NCI-H2227 treated with DMSO at 0.1 percent for 48 hours (cell line): ENCODE measurements at places on chromosomes 12 and 14.

GRCh38 chr14:52220924-52221811 lies 46.3 kb upstream of the PTGDR start:
- DNase-seq: no peak

- DNase-seq: no peak
These were observed 32.0 kb downstream of the DCP1B start for GRCh38 chr12:1972260-1972659.

- DNase-seq: no peak
These were observed 12.5 kb upstream of the KRT82 start for GRCh38 chr12:52418576-52419110.

- DNase-seq: no peak
These were observed 121.2 kb upstream of the PTPRB start for GRCh38 chr12:70758494-70758845.

DNA sequence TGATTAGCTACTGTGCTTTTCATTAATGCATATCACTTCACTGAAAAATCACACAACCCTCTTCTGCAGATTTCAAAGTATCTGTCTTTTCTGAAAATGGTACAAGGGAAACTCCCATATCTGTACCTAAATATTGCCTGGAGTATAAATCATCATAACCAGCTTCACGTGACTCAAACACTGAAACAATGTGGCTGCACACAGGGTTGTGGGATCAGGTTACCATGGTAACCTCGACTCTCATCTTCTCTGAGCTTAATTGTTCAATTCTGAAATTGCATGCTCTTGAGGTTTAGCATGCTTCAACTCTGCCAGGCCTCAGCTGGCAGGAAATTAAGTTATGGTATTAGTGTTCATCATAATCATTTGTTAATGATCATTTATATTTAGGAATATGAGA lies 77.5 kb upstream of the CPSF6 start:
- peak; percentile 41 for DNase-seq

- DNase-seq: no peak
These were observed 2.7 kb upstream of the SEL1L start for GRCh38 chr14:81536241-81536771.

DNA sequence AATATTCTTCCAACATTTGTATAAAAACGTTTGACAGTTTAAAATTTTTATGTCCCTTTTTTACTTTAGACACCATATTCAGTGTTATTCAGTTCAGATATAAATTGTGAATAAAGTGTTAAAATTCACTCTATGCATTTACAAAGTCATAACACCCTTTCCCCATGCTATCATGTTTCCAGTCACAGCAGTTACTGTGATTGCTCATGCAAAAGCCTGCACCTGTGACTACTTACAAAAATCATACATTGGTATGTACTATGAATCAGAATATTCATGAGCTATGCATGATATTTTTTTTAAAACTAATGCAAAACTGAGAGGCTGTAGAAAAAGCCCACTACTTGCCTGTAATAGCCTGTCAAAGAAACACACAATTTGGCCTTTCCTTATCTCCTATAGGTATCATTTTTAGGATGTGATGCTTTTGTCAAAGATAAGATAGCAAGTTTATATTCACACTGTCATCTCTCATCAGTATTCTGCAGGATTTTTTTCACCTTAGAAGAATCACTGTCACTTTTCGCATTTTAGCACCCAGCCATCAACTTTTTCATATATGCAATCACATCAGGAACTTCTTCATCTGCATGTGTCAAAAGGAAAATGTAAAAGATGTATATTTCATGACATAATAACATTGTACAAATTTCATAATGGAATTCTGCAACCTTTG lies 443.2 kb downstream of the C12orf50 start:
- DNase-seq: no peak

DNA sequence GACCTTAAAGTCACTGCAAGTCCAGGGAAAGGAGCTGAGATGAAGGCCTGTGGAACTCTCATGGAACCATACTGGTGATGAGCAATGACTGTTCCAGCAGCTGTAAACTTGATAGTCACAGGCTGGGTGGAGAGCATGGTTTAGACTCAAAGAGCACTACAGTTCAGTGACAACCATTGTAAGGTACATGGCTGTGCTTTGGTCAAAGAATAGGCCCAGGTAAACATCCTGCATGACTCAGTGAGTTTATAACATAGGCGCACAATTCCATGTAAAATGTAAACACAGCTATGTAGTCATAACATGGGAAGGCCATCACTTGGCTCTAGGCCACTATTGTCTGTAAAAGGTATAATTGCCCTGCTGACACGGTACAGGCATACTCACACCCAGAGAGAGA lies 119.3 kb upstream of the FSCB start:
- no peak for DNase-seq

GRCh38 chr14:104698688-104699425 lies 9.4 kb downstream of the INF2 start:
- no peak for DNase-seq

DNA sequence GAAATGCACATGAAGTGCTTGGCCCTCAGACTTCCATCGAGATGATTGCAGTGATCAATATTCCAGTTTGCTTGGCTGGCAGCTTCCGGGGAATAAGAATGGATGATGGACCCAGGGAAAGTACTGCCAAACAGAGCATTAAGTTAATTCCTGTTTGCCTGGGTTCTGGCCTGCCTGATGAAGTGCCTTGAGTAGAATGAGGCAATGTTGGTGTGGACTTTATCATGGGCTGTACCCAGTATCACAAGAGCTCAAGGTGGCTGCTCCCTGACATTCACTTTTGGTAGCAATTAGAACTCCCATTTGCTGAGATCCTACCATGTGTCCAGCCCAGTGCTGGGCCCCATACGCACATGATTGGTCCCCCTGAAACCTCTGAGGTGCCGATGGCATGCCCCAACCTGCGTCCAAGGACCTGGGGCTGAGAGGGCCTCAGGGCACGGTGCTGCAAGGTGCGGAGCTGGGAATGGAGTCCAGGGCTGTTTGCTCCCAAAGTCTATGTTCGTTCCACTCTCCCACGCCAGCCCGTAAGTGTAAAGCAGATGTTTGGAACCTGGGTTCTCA lies 80.7 kb downstream of the SLC25A47 start:
- DNase-seq: no peak

- DNase-seq: no peak
These were observed 7.4 kb upstream of the MTA1 start for GRCh38 chr14:105411985-105412770.

GRCh38 chr12:79689477-79690141 lies 1.2 kb downstream of the PAWR start:
- DNase-seq: no peak

GRCh38 chr12:212715-213526 lies 1.0 kb downstream of the SLC6A12 start:
- no peak for DNase-seq

- no peak for DNase-seq
These were observed 150.3 kb upstream of the PRKD1 start for GRCh38 chr14:30077946-30078345.

DNA sequence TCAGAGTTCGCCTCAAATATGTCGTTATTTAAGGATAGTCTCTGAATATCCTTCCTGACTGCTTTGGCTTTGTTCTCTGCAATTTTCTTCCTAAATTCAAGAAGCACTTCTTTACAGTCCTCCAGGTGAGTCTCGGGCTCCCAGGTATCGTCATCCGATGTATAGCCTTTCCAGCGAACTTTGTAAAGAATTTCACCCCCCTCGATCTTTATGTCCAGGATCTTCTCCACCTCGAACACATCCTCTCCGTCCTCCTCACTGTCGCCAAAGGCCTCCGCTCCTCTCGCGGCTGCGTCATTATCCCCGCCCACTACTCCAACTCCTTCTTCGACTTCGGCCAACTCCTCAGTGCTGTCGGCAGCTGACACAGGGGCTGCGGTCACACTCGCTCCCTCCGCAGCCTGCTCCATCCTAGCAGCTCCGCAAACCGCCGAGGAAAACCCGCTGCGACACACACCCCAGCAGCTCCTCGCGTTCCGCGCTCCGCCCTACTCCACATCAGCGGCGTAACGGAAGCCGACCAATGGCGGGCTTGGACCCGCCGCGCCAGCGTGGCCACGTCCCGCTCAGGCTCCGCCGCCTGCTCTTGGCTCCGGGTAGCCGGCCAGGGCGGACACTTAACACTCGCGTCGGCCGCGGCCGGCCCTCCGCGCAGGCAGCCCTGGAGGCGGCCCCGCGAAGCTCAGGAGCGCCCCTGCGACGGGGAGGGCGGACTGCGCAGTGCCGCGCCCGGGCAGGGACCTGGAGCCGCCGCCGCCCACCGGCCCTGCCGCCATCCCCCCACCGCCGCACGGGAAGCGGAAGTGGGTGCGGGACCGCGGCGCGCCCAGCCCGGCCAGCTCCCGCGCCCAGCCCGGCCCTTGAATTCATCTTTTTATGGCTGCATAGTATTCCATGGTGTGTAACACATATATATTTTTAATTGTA lies 4.1 kb downstream of the CD163L1 start:
- DNase-seq: peak; percentile 23

DNA sequence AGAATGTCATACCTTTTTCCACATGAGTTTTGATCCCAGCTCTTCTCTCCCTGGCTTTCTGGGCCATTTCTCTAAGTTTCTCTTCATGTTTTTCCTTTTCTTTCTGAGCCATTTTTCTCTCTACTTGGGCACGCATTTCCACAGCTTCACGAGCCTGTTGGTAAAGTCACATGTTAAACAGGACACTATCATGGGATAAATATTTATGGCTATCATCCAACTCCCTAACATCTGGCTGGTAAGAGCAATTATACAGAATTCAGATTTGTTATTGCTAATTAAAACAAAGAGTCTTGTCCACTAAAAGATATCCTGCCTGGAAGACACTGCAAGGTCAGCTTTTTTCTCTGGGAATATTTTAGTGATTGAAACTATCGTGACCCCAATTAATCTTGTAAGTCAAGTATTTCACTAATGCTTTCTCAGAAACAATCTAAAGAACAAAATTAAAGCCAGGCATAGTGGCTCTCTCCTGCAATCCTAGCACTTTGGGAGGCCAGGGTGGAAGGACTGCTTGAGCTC lies 23.1 kb downstream of the SLIRP start:
- no peak for DNase-seq

DNA sequence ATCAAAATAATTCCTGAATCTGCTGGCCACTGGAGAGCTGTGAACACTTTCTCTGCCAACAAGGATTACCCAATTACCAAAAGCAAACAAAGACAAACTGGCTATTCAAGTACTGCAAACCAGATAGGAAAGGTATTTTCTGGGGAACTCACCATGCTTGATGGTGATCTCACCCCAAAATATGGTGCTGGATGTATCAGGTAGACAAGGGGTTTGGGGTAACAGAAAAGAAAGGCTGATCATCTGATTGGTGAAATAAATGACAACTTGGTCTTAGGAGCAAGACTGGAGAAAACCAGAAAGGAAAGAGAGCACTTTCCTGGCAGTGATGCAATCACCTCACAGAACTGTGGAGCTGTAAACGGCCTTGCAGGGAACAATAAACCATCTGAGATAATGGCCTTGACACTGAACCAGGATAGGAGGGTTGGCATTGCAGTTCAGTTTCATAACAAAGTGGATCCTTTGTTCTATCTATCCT lies 31.0 kb upstream of the NPFF start:
- peak; percentile 23 for DNase-seq

DNA sequence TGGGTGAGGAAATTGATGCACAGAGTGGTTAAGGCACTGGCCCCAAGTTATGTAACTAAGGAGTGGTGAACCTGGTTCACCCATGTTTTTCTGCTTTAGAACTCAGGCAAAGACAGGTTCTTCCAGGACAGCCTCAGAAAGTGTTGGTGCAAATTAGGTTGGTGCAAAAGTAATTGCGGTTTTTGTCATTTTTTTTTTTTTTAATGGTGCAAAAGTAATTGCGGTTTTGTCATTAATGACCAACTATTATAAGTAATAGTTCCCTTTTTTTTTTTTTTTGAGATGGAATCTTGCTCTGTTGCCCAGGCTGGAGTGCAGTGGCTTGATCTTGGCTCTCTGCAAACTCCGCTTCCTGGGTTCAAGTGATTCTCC lies 5.2 kb upstream of the SSH1 start:
- no peak for DNase-seq

GRCh38 chr14:64476438-64476837 lies 11.1 kb downstream of the AKAP5 start:
- DNase-seq: no peak

DNA sequence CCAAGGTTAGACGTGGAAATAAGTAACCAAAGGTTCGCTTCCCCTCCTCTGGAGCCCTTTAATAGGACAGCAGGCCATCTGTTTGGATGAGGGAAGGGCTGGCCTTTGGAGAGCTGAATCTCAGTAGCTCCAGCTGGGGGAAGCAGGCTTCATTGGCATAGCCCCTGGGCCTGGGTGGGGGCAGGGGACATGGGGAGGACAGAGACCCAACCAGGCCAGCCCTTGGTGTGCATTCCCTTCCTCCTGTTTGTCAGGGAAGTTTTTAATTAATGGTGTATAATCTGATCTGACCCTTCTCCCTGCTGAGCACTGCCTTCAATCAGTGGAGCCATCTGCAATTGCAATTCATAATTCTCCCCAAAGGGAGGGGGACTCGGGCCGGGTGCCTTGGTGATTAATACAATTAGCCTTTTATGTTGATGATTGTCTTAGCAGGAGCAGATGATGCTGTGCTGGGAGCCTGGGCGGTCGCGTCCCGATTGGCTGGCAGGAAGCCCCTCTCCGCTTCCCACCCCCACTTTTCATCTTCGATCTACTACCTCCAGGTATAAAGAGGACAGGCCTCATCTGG lies 6.4 kb downstream of the AQP6 start:
- DNase-seq: no peak

- DNase-seq: no peak
These were observed 384.9 kb downstream of the SOX5 start for GRCh38 chr12:23564451-23565152.

DNA sequence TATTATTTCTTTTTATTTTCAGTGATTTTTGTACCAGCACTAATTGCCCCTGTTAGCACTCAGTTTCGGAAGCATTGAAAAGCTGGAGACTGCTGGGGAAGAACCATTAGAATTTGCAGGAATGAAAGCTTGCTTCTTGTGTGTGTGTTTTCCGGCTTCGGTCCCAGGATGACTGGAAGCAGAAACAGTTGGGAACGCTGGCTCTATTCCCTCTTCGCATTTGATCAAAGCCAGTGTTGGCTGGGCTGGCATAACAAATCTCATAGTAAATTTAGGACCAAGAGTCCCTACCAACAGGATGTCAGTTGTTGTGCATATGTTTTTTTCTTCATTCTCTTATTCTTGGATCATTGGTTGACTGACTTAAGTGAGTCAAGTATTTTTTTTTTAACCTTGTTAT lies 53.6 kb upstream of the TRAF3 start:
- DNase-seq: no peak
